Dermis lymphatic vessel endothelial cell (primary cell): ENCODE measurements at places on chromosomes 1 and 21. TPM values are rescaled to one million over a fixed set of nuclear protein-coding genes. Genes with fewer than 3 reads are reported as not detected.

OR10J1 gene
- total RNA-seq, result not detected in 2 replicates

HCRTR1 gene
- total RNA-seq, result 0.86 and 5.3 TPM in 2 replicates

CYP4B1 gene
- total RNA-seq, result not detected in 2 replicates

ANGPTL1 gene
- not detected in 2 replicates for total RNA-seq

RYR2 gene
- total RNA-seq, result 0.22 and 0.95 TPM in 2 replicates

GNG4 gene
- 0.33 and 0.43 TPM in 2 replicates for total RNA-seq

SLC5A3 gene
- total RNA-seq, result 19.8 and 21.4 TPM in 2 replicates

PRMT2 gene
- total RNA-seq, result 136 and 141 TPM in 2 replicates

LDLRAD1 gene
- not detected in 2 replicates for total RNA-seq

PTPRU gene
- total RNA-seq, result 1.2 and 2.5 TPM in 2 replicates

NBPF20 gene
- total RNA-seq, result 2.1 and 2.9 TPM in 2 replicates

ETNK2 gene
- 8.9 and 9.6 TPM in 2 replicates for total RNA-seq

BATF3 gene
- total RNA-seq, result 1.1 TPM in 2 replicates

SNAP47 gene
- 30.7 and 32.7 TPM in 2 replicates for total RNA-seq

NOTCH2 gene
- 6.7 and 24.2 TPM in 2 replicates for total RNA-seq

SHISA4 gene
- total RNA-seq, result 5.2 and 8.0 TPM in 2 replicates

TAL1 gene
- total RNA-seq, result 72.0 and 121 TPM in 2 replicates

KIF17 gene
- total RNA-seq, result 23.4 and 24.5 TPM in 2 replicates

PRAMEF1 gene
- total RNA-seq, result under 0.01 TPM in 1 of 2 replicates, not detected in the other

CR2 gene
- not detected in 2 replicates for total RNA-seq

OLFM3 gene
- not detected in 2 replicates for total RNA-seq

DSTYK gene
- 12.6 and 14.4 TPM in 2 replicates for total RNA-seq

PIGV gene
- 7.2 and 8.3 TPM in 2 replicates for total RNA-seq

SPATA1 gene
- total RNA-seq, result 0.86 and 1.2 TPM in 2 replicates

EFNA3 gene
- total RNA-seq, result 1.4 and 2.1 TPM in 2 replicates

SLC16A1 gene
- total RNA-seq, result 77.1 and 116 TPM in 2 replicates

TLR5 gene
- total RNA-seq, result 0.33 and 0.43 TPM in 2 replicates

NBPF15 gene
- 48.0 and 61.5 TPM in 2 replicates for total RNA-seq

POFUT2 gene
- total RNA-seq, result 14.8 and 20.3 TPM in 2 replicates

UMODL1 gene
- not detected in 2 replicates for total RNA-seq

CLCNKA gene
- not detected in 2 replicates for total RNA-seq

FAM131C gene
- 0.11 TPM in 1 of 2 replicates, not detected in the other for total RNA-seq

TNFRSF4 gene
- 1.2 and 1.7 TPM in 2 replicates for total RNA-seq

NUDT4B gene
- total RNA-seq, result 8.2 and 15.7 TPM in 2 replicates

RNU1-4 gene
- total RNA-seq, result under 0.01 and 8,230 TPM in 2 replicates

CHIA gene
- total RNA-seq, result not detected in 2 replicates

MEX3A gene
- total RNA-seq, result 2.9 and 4.8 TPM in 2 replicates

DIPK1A gene
- 0.17 and 0.33 TPM in 2 replicates for total RNA-seq

FCRL2 gene
- total RNA-seq, result not detected in 2 replicates

HES3 gene
- total RNA-seq, result not detected in 2 replicates

GJA9 gene
- not detected in 2 replicates for total RNA-seq

GJA4 gene
- 19.8 and 207 TPM in 2 replicates for total RNA-seq

LRRIQ3 gene
- 0.34 and 0.65 TPM in 2 replicates for total RNA-seq

RGS16 gene
- total RNA-seq, result 0.98 and 1.3 TPM in 2 replicates

FAM20B gene
- total RNA-seq, result 28.9 and 29.0 TPM in 2 replicates

KPRP gene
- not detected in 2 replicates for total RNA-seq

AKNAD1 gene
- 0.09 and 0.11 TPM in 2 replicates for total RNA-seq

CFAP141 gene
- total RNA-seq, result not detected in 2 replicates

CFHR3 gene
- not detected in 2 replicates for total RNA-seq

HSD11B1 gene
- not detected in 2 replicates for total RNA-seq
